NCI-H2029 (cell line): ENCODE measurements at places on chromosomes 5 and 9.
A peak's percentile ranks its signal among the peaks of the same experiment; 100 is the strongest.

- no peak for DNase-seq
These were observed 250.6 kb downstream of the ARRDC3 start for GRCh38 chr5:91132550-91132949.

DNA sequence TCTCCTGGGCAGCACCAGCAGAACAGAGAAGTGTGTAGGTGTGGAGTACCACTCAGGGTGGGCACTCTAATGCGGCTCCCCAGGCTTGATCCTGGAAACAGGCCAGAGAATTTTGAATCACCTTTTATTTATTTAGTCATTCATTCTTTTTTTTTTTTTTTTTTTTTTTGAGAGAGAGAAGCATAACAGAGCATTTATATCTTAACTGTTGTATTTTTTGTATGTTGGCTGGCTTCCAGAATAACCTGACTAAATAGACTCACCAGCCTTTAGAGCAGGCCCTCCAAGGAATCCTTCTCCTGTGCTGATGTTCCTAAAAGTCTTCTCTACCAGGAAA, 153.4 kb downstream of the PIK3R1 start:
- peak; percentile 72 for DNase-seq

GRCh38 chr9:23682891-23683431, 143.1 kb downstream of the ELAVL2 start:
- DNase-seq, result no peak

DNA sequence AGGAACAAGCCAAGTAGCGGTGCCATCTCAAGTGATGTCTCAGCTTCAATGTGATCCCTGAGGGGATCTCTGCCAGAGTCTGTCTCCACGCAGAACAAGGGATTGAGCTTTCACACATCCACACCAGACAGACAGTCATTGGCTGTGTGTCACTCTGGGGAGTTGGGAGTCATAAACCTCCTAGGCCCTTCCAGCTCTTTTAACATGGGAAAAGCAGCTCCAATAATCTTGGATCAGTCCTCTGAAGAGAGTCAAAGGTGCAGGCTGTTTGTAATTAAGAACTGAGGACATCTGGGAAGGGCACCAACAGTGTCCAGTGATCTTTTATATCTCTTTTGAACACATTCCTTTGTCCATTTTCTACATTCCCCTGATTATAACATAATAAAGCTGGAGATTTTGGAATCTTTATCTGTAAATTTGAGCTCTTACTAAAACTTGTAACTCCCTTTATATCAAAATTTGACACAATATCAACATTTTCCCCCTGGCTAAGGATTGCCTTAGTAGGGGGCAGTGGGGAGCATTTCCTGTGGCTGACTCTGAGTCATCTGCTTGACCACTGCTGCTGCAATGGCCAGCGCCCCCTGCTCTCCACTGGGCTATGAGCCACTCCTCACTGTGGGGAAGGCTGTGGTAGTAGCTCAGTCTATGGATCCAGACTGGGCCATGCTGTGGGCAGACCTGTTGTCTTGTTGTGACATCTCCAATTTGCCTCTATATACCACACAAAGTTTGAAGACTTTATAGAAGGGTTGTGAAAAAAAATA, 284.4 kb downstream of the OSTF1 start:
- DNase-seq, result no peak

DNA sequence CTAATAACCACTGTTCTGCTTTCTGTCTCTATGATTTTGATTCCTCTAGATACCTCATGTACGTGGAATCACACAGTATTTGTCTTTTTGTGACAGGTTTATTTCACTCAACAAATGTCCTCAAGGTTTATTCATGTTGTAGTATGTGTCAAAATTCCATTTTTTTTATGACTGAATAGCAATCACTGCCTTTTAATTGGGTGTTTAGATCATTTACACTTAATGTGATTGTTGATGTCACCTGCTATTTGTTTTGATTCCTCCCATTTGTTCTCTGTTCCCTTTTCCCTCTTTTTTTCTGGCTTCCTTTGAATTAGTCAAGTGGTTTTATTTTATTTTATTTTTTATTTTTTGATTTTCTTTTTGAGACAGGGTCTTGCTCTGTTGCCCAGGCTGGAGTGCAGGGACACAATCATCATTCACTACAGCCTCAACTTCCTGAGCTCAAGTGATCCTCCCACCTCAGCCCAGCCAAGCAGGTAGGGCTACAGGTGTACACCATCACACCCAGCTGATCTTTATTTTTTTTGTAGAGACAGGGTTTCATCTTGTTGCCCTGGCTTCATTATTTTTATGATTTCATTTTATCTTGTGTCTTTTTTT, 41.6 kb downstream of the LHX3 start:
- no peak for DNase-seq

- no peak for DNase-seq
These were observed 27.0 kb downstream of the GTF3C4 start for GRCh38 chr9:132697230-132697629.

- peak; percentile 4 for DNase-seq
These were observed 263.2 kb downstream of the COX7C start for GRCh38 chr5:86880785-86881492.

- no peak for DNase-seq
These were observed 95.9 kb downstream of the HRH2 start for GRCh38 chr5:175753536-175754402.
